Stimulated activated CD4-positive, alpha-beta T cell treated with anti-CD3 and anti-CD28 coated beads, Interleukin-12 subunit alpha, Interleukin-12 subunit beta, amount 100 ng/mL, for 48 hours (primary cell): ENCODE measurements at places on chromosomes 12 and 14.

DNA sequence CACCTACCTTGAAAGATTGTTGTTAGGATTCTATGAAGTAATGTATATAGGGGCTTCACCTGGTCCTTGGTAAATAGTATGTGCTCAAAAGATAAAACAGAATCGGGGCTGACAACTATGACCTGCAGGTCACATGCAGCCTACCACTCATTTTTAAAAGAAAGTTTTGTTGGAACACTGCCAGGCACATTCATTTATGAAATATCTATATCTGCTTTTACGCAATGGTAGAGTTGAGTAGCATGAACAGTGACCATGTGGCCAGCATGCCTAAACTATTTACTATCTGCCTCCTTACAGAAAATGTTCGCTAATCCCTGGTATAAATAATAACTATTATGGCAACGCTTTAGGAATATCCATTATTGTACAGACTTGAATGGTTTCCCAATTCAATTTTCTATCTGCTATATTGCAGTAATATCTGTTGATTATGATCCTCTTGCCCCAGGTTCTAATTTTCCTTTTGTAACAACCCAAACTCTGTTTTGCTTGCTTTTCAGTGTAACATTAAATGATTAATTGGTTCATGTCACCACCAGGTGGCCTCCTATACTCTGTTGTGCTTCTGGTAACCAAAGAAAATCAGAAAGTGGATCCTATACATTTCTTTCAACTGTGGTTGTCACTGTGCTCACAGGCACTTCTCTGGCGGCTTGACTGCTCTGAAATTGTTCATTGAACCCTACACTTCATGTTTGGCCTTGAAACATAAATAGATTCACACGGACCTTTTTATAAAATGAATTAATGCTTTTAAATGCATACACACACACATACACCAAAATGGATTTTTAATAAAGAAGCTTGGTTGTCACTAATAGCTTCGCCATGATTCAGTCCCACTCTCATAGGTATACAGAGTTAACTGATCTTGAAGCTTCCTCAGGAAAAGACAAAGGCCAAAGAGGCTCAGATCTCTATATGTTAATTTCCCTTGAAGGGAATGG, 227.7 kb upstream of the NPAS3 start:
- DNase-seq = no peak

DNA sequence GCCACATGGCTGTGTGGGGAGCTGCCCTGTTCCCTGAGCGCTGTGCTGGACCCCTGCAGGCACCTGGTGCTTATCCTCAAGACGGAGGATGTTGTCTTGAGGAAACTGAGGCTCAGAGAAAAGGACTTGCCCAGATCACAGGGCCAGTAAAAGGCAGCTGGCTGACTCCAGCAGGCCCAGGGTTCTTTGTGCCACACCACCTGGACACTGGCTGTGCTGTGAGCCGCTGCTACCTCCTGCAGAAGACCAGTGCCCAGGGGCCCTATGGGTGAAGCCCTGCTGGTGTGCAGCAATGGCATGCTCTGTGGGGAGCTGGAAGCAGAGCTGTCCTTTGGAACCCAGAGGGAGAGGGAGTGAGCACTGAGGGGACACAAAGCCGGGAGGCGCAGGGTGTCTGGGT, 75.9 kb downstream of the DDX51 start:
- no peak for DNase-seq

DNA sequence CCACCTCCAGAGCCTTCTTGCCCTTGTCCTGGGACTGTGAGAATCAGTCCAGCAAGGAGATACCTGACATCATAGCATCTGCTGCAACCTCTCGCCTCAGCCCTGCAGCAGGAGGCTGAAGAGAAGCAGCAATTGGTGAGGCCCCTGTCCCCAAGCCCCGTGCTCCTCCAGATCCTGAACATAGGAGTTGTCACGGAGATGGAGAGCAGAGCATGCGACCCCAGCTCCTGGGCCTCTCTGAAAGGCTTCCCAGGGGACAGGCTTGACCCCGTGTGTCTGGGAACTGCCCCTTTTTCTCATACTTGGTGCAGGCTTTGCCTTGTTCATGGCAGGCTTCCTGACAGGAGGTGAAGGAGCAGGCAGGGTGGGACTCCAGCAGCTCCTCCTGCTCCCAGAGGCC, 127.7 kb upstream of the PZP start:
- DNase-seq = no peak

DNA sequence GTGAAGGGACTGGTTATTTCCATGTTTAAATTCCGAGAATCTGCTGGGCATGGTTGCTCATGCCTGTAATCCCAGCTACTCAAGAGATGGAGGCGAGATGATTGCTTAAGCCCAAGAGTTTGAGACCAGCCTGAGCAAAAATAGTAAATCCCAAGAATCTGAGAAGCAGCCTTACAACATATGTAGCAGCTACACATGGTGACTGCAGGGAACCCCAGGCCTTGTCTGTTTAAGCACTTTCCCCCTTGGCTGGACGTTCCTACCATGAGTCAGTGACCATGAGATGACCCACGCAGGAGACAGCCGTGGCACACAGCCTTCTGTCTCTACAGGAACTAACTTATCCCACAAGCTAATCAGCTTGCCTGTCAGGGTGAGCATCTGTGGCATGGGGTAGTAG, 5.5 kb upstream of the SLC24A4 start:
- no peak for DNase-seq

DNA sequence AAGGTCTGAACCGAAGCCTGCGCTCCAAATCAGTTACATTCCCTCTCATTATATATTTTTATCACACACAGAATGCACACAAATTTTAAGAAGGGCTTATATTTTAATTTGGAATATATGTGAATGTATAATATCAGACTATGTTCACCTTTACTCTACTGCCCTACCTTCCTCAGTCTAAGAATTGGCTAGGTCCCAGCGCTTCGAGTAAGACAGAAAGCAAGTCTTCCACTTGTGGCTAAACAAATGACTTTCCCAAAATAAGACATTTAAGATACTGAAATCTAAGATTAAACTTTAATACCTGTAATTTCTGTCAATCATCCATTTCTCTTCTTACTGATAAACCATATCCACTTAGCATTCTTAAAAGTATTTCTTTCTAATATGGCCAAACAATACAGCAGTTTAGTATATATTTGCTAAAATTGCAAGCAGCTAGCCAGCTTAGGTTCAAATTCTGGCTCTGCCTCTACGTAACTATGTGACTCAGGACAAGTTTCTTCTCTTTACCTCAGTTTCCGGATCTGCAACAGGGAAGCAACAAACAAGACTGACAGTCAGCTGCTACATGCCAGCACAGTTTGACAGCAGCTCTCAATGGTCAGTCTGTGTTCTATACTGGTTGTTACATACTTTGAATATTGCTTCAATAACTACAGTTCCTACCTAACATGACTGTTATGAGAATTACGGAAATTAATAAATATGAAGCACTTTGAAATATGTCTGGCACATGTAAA, 2.0 kb downstream of the INTS13 start:
- no peak for DNase-seq

DNA sequence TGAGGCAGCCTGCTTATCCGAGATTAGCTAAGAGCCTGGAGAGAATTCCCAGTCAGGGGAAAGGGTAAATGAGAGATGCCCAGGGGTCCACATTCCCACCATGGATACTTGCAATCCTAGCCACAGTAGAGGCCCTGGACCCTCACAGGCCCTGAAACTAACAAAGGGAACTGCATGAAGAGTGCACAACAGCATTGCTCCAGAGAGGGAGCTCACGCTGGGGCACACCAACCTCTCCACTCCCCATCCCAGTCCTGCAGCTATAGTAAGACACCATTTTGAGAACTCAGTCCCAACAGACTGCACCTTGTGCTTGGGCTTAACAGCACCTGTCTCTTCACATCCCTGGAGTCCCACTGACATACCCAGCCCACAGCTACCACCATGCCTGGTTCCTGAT, 30.5 kb downstream of the CEP83 start:
- no peak for DNase-seq

- DNase-seq = no peak
These were observed 55.5 kb downstream of the CALM1 start for GRCh38 chr14:90452366-90452765.

DNA sequence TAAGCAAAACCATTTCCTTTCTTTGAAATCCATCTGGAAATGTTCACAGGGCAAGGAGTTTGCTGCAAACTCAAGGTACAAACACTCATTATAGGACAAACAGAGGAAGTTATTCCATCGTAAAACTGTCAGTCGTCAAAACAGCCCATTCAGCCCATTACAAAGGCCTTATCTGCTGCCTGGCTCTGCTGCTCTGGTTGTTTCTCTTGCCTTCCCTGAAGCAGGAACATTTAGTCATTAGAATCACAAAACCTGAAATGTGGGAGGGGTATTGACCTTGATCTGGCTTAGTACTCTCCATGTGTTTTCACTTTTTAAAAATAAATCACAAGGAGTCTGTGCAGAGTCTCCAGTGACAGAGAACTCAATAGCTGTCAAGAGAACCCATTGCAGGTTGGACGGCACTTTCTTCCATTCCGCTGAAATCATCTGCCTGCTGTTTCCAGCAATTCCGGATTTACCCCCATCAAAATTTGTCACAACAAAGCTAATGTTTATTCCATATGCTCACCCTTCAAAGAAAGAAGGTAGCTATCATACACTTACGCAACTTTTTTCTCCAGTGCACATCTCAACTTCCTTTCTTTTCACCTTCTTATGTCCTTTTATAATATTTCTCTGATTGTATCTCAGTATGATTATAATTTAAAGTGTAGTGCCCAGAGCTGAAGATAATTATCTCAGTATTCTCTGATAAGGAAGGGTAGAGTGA, 24.6 kb upstream of the ITPR2 start:
- DNase-seq = no peak

- no peak for DNase-seq
These were observed 4.5 kb upstream of the EEA1 start for GRCh38 chr12:92933606-92934005.

GRCh38 chr12:92357584-92358261, 212.1 kb upstream of the BTG1 start:
- DNase-seq = no peak

DNA sequence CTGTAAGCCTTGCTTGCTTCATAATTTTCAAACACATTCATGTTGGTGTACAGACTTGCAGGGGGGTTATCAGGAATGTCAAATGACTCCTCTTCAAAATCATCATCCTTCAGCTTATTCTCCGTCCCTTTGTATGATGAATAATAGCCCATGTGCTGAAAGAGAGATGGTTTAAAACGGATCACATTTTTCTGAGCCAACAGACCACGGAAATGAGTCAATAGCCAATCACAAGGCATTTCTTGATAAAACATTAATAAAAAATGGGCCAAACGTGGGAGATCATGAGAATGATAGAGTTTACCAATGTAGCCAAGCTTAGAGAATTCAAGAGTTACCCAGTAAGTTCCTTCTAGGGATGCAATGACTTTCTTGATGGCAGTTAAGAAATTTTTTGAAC, 105.5 kb downstream of the NTS start:
- DNase-seq = no peak

- no peak for DNase-seq
These were observed 103.8 kb upstream of the PPM1H start for GRCh38 chr12:63038713-63039100.

- DNase-seq = no peak
These were observed 41.7 kb upstream of the DDX11 start for GRCh38 chr12:31031951-31032335.

GRCh38 chr12:71057330-71057729, 100.5 kb downstream of the TSPAN8 start:
- DNase-seq = no peak

- DNase-seq = no peak
These were observed 840 bp downstream of the MRPL52 start for GRCh38 chr14:22830443-22831010.

GRCh38 chr12:89768586-89769482, 60.2 kb upstream of the ATP2B1 start:
- DNase-seq = no peak

GRCh38 chr12:15883536-15883935, 1.3 kb downstream of the STRAP start:
- no peak for DNase-seq

GRCh38 chr14:74988993-74989392, 13.7 kb upstream of the EIF2B2 start:
- DNase-seq = no peak

DNA sequence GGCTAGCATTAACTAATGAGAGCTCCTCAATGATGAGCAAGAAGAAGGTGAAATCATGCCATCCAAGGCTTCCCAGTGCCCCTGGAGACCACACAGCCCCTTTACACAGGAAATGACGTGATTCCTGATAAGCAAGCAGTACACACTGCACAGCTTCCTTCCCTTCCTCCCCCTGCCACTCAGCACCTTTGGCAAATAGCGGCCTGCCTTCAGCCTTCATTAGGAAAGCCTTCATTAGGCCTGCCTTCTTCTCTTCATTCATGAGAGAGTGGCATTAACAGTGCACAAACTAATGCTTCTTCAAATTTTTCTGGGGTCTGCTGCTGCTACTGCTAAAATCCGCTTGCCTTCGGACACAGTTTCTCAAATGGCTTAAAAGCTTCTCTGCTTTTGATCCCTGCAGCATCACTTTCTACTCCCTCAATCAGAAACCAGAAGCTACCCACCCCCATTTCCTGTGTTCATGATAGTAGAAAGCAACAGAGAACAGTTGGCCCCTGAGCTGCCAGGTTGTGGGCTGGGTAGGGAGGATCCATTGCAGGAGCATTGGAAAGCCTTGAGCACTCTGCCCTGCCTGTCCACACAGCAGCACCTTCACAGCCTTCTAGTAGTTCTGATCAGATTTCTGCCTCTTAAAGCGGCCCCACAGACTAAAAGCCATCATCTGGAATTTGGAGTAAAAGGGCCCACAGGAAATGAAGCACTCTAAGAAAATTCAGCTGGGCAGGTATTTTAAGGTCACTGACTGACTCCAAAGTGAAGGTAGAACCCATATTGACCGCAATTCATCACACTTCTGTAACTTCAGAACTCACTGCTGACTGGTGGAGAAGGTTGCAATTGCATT, 103.8 kb upstream of the ETV6 start:
- peak; percentile 23 for DNase-seq

DNA sequence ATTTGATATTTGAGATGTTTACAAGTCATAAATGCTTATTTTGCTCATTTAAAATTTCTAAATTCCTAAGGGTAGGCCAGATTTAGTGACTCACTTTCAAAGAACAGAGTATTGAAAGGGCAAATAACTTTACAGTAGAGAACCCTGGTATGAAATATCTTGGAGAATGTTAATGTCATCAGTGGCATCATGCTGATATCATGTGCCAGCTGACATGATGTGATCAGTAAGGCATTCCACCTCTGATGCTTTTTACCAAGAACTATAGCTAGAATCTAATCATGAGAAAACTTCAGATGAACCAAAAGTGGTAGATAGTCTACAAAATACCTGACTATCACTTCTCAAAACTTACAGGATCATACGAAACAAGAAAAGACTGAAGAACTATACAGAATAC, 2.9 kb upstream of the FLRT2 start:
- DNase-seq = no peak

DNA sequence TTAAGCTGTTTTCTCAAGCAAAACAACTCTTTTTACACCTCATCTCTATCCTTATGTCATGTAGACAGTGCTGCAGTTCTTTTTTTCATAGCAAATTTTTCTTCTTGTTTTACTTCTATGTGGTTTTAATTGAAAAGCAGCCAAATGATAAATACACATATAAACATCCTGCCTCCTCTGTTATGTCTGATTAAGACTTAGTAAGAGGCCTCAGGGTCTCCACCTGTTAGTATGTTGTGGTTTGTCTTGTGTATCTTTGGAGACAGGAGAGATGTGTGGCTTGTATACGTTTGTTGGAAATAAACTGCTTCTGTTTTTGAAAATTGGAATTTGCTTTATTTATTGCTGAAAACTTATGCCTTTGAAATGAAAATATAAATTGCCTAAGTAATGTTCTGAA, 32.0 kb downstream of the PEX5 start:
- DNase-seq = no peak
